IPS DF 6.9 (cell line): ENCODE measurements at places on chromosomes 6 and 20.

DNA sequence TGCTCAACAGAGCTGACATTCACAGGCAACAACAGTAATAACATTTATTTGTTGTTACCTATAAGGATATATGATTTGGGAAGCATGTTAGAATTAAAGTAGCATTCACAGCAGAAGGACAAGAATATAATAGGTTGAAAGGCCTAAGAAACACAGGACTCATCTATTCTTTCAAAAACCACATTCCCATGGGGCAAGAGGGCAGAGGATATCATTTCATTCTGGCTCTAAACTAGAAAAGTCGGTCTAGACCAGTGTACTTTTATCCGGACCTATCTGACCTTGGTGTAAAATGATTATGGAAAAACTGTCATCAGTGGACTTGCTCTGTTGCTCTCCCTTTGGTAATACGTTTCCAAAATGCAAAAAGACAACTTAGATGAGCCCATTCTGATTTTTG, 914.7 kb upstream of the CITED2 start:
- no peaks in the 10 kb centered on the region for H3K4me1 ChIP-seq
- no peak for DNase-seq
- no peaks in the 10 kb centered on the region for H3K27me3 ChIP-seq
- no peak overlapping the region for H3K27ac ChIP-seq
- H3K36me3 ChIP-seq = no peaks in the 10 kb centered on the region

DNA sequence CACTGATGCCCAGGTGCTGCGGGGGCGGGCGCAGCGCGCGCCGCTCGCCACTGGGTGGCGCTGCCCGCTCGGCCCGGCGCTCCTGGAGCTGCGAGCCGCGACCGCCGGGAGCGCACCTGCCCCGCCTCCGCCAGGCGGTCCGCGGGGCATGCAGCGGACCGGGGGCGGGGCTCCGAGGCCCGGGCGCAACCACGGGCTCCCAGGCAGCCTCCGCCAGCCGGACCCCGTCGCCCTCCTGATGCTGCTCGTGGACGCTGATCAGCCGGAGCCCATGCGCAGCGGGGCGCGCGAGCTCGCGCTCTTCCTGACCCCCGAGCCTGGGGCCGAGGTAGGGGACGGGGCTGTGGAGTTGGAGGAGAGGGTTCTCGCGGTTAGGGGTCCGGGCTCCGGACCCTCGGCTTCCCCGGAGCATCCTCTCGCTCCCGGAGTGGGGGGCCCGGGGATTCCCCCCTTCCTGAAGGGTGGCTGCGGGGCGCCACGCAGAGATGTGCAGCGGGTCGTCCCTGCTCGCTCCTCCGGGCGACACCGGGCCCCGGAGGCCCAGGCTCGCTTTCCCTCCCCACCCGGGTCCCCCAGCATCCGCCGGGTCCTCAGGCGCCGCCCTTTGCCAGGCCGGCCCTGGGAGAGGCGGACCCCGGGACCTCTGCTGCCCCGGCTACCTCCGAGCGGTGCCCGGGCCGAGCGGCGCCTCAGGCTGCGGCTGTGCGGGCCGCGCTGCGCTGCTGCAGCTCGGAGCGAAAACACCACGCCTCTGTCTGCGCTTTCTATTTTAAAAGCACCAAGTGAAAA, at the start of gene BCAS4:
TSS of gene BCAS4 (plus strand) at position 216 of the 789 bp plus-strand sequence. CDS start at position 239, 23 bp downstream.
- H3K4me1 ChIP-seq = peaks cover 2% of the 10 kb centered on the region; the same call in 1 of the 2 replicates
- no peaks in the 10 kb centered on the region for H3K36me3 ChIP-seq
- peak; percentile 66 for DNase-seq
- no peak within 1 kb of the TSS for H3K27ac ChIP-seq

DNA sequence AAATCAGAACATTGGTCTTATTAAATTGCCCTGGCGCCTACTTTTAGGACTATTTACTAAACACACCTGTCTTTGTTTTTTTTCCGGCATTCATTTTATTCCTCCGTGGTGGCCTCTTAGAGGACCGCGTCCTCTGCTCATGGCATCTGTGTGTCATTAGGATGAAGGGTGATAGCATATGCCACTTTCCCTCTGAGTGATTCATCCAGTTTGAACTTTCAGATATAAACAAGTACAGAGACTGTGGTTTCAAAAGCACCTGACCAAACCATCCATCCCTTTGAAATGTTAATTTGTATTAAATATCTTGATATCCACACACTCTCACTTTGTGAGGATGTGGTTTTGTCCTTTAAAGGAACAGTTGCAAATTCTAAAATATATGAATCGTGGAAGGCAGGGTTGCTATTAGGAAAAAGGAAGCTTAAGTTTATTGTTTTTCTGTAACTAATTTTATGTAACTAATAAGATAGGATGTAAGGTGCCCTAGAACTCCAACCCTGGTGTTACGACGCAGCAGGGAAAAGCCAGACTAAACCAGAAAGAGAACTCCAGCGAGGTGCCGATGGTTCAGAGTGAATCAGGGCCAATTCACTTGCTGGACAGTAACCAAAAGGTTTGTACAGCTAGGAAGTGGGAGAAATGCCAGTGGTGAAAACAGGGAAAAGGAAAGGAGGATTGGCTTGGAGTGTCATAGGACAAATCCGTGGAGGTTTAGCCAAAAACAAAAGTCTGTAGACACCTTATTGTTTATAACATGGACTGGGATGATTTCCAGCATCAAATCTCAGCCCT, 98.7 kb downstream of the SHLD1 start:
- H3K27ac ChIP-seq = no peak overlapping the region
- H3K27me3 ChIP-seq = no peaks in the 10 kb centered on the region
- no peaks in the 10 kb centered on the region for H3K4me1 ChIP-seq

DNA sequence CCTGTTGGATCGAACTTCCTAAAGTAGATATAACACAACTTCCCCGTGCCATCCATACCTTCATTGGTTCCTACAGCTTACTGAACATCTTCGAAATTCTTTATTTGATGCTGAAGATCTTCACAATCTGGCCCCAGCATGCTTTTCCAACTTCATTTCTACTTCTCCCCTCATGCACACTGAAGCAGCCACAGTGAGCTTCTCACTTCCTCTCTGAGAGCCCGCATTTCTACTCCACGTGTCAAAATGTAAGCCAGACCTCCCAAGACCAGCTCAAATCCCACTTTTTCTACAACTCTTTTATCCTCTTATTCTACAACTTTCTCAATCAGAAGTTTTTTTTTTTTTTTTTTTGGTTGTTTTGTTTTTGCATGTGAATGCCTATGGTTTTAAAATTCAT, 254.7 kb downstream of the GMPR start:
- no peak overlapping the region for H3K27ac ChIP-seq
- H3K36me3 ChIP-seq = no peaks in the 10 kb centered on the region

DNA sequence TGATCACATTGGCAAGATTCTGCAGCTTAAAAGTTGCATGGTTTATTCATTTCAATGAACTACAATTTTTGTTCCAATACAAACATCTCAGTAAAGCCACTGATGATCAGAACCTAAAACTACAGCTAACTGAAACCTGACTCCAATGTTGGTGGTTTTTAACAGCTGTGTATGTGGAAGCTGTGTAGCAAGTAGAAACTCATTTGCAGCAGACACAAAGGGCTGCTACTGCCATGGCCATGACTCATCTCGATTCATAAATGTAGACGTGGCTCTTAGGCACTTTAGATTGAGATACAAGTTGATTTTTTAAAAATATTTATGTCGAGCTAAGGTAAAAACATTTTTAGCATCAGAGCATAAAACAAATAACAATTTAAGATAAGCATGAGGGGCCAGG, 19.5 kb upstream of the MAP3K4 start:
- no peak overlapping the region for H3K27ac ChIP-seq
- H3K4me3 ChIP-seq = no peak overlapping the region
- no peaks in the 10 kb centered on the region for H3K36me3 ChIP-seq
- no peaks in the 10 kb centered on the region for H3K27me3 ChIP-seq

DNA sequence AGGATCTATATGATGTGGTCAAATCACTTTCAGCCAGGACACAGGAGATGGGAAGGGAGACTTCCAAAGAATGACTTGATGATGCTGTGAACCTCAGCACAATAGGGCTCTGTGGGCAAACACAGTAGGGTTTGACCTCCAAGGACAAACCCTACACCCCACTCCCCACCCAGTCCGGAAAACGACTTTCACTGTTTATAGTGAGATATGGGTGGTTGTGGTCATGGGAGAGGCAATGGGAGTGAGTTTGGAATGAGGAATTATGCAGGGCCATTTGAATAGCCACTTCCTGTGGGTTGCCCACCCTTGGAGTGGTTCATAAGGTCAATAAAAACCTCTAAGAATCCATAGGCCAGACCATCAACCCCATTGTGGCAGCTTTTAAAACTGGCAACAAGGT, 38.4 kb upstream of the PRND start:
- no peaks in the 10 kb centered on the region; the same call in 1 of the 2 replicates for H3K27me3 ChIP-seq
- DNase-seq = no peak
- H3K27ac ChIP-seq = no peak overlapping the region
- H3K4me1 ChIP-seq = peaks cover 3% of the 10 kb centered on the region
- H3K36me3 ChIP-seq = no peaks in the 10 kb centered on the region
- no peak overlapping the region for H3K4me3 ChIP-seq

DNA sequence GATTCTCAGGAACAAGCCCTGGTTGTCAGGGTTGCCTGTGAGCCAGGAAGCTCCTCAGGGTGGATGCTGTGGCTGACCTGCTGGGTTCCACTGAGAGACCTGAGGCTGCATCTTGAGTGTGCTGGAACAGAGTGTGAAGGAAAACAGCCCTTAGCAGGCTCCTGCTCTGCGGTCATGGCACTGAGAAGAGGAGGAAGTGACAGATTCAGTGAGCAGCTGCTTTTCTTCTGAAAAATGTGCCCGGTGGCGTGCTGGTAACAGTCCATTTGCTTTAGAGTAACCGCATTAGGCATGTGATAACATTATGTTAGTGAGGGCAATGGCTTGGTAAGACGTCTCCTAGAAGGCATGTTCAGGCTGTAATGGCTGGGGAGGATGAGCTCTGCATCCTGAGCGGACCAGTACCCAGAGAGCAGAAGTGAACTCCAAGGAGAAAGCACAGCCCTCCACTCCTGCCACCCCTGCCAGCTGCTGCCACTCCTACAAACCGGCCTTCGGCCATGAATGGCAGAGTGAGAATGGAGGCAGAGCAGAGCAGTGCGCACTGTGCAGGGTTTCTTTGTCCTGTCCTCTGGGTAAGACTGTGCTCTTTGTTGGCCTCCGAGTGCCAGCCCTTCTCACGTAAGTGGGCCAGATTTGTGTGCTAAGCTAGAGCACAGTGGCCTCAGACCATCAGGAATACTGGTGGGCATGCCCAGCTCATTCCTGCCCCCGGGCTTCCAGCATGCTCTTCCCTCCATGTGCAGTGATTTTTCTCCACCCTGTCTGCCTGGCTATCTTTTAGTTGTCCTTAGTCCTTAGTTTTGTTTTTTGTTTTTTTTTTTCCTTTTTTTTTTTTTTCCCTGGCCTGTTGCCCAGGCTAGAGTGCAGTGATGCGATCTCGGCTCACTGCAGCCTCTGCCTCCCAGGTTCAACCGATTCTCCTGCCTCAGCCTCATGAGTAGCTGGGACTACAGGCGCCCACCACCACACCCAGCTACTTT, 98.1 kb upstream of the VSTM2L start:
- no peaks in the 10 kb centered on the region for H3K27me3 ChIP-seq
- no peaks in the 10 kb centered on the region for H3K4me1 ChIP-seq

DNA sequence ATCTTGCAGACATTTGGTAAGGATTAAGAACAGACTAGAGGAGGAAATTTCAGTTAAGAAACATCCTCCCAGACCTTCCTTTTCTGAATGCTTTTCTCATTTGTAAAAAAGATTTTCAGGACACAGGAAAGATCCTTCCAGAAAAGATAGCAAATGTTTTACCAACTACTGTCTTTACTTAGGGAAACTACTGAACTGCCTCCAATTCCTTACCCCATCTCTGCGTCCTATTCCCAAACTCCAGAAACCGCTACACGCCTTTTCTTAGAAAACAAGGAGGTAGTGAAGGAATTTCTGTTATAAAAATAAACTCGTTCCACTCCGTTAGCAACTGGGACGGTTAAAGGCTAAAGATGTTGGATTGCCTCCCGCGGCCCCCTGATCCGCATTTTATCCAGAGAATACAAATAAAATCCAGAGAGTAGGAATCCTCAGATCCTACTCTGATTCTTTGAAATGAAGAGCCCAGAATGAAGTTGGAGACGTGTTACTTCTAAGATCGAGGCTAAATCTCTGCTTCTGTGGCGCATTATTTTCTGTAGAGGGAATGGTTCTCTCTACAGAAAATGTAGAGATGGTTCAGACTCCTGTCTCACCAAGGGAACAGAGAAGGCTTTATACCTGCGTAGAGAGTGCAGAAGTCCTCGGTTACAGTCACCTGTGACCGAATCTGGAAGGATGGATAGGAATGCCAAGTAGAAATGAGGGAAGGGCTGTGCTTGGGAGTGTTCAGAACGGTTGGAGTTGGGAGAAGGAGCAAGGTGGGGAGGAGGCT, 133.0 kb downstream of the GPX5 start:
- no peak overlapping the region for H3K27ac ChIP-seq
- DNase-seq = no peak
- H3K36me3 ChIP-seq = no peaks in the 10 kb centered on the region

GRCh38 chr6:161523362-161523761, 249.5 kb upstream of the AGPAT4 start:
- H3K27me3 ChIP-seq = no peaks in the 10 kb centered on the region
- no peaks in the 10 kb centered on the region for H3K4me1 ChIP-seq
- no peak overlapping the region for H3K27ac ChIP-seq
- DNase-seq = no peak

- H3K27ac ChIP-seq = no peak overlapping the region
- DNase-seq = peak; percentile 13
- H3K27me3 ChIP-seq = no peaks in the 10 kb centered on the region
- H3K4me3 ChIP-seq = no peak overlapping the region
Measured at GRCh38 chr6:73969971-73970970, 274.3 kb downstream of the CD109 start.

DNA sequence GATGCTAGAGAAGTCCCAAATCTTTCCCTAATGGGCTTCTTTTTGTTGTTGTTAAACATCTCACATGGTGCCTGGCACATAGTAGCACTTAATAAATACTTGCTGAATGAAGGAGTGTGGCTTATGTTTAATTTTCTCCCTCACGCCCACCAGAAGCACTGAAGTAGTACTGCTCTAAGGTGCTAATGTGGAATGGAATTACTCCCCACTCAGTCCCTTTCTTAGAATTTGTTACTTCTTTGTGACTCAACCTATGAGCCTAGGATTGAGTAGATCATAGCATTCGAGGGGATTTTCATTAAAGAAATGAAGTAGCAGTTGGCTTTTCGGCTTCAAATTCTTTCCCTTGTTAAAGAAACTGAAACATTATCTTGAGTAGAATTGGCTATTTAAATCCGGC, 192.8 kb downstream of the CLIC5 start:
- H3K4me3 ChIP-seq = no peak overlapping the region
- H3K36me3 ChIP-seq = no peaks in the 10 kb centered on the region
- no peak for DNase-seq
- H3K27me3 ChIP-seq = no peaks in the 10 kb centered on the region
- H3K27ac ChIP-seq = no peak overlapping the region
- no peaks in the 10 kb centered on the region for H3K4me1 ChIP-seq

- H3K4me3 ChIP-seq = no peak overlapping the region
- H3K27me3 ChIP-seq = no peaks in the 10 kb centered on the region
- H3K4me1 ChIP-seq = no peaks in the 10 kb centered on the region
Measured at GRCh38 chr6:138428944-138429598, 25.0 kb downstream of the HEBP2 start.
